ENCODE measurements at places on chromosomes 11 and 22.

- DNase-seq = no peak
Measured at GRCh38 chr22:20248461-20248978, 19.6 kb downstream of the RTN4R start.

DNA sequence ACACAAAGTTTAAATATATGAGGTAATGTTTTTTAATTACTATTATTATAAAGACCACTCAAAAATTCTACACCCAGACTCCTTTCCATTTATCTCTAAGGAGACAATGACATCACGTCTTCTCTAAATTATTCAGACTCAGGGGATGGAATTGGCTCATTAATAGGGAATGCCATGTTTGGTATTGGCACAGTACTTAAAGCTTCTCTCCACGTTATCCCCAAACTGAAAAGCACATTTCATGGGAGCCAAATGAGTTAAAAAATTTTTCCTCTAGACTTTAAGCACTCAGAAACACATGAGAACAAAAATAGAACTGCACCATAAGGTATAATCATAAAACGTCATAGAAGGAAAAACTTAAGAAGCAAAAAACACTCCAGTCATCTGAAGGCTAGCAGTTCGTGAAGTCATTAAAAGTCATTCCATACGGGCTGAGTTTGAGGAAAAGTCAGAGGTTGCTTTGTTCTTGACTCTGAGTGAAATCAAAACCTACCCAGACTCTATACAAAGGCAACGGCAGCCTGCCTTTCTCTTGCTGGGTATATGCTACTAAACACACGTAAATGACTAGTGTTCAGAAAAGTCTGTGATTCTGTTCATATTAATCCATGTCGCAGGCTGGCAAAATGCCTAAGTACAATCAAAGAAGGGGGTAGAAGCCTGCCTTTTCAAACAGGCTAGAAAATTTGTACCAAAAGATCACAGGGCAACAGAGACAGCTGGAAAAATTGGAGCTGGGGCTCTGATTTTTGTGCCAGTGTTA lies 8.7 kb upstream of the MPPED2 start:
- no peak for DNase-seq

DNA sequence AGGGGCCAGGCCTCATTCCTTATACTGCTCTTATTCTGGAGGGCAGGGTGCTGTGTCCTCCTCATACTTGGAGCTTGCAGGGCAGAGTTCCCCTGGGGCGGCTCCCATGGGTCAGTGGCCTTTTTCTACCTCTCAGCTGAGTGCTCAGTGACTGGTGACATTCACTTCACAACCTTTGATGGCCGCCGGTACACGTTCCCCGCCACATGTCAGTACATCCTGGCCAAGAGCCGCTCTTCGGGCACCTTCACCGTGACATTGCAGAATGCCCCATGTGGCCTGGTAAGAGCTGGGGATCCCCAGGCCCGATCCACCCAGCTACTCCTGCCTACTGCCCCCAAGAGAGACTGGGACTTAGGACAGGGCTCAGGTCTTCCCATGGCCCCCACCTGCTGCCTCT lies 14.5 kb downstream of the OTOG start:
- DNase-seq = no peak

- DNase-seq = no peak
Measured at GRCh38 chr11:2215561-2216399, 44.2 kb upstream of the TH start.

DNA sequence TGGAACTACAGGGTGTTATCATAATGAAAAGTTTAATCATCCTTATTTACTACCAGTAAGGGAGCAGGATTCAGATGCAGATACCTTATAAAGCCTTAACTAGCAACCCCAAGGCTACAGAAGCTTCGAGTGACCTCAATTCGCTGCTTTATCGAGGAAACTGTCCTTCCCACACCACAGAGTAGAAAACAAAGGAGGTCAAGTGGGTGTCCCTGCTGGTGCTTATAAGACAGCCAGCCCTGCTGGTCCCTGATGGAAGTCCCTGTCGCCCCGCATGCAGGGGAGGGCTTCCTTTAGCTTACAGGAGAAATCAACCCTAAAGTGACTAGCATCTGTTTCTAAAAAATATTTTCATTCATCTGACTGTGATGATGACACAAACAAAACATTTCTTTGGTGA lies 7.3 kb downstream of the MN1 start:
- DNase-seq = no peak

DNA sequence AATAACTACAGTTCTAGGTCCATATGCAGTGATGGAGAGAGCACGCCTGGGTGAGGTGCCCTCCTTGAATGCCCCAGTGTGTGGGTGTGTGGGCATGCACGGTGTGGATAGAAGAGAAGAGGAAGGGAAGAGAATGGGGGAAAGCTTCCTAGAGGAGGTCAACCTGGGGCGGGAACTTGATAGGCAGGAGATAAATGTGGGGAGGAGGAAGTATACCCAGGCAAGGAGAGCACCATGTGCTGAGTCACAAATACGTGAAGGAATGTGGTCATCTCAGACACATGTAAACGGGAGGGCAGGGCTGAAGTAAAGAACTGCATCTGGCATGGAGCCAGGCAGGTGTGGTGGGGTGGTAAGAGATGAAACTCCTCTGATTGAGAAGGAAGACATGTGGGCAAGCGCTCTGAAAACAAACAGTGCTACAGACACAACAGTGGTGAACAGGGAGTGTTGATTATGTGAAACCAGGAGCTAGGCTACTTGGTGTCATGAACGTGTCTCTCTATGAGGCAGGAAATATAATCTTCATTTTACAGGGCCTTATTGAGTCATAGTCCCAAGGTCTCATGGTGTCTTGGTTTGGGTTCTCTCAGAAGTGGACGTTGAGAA lies 61.5 kb upstream of the EED start:
- no peak for DNase-seq

- DNase-seq = no peak
Measured at GRCh38 chr11:67167091-67167490, 48.0 kb downstream of the KDM2A start.

- no peak for DNase-seq
Measured at GRCh38 chr11:109853156-109853776, 239.9 kb upstream of the ZC3H12C start.

DNA sequence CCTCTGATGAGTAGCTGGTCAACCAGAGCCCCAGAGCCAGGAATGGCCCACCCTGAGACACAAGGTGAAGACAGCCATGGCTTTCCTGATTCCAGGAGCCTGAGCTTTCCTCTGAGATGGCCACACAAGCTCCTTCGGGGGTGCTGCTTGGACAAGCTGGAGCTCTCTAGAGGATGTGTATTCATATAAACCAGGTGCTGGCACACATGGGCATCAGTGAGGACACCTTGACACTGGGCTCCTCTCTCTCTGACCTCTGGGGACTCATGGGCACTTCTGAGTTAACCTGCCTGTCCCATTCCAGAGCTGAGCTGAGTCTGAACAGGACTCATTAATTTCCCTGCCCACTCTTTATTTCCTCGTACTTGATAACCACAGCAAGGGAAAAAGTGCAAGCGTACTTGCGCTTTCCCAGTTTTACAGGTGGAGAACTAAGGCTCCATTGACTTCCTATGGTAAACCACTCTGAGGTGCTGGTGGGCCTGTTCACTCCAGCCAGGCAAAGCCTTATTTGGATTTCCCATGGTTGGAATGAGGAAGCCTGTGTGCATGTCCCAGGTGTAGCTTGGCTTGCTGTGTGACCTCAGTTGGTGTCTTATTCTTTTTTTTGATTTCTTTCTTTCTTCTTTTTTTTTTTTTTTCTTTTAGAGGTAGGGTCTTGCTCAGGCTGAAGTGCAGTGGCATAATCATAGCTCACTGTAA lies 25.4 kb downstream of the INSC start:
- DNase-seq = no peak

- DNase-seq = no peak
Measured at GRCh38 chr11:117946156-117946841, 17.1 kb upstream of the TMPRSS13 start.

Data from 8988T (cell line).